ENCODE measurements at places on chromosomes 7 and 10.

DNA sequence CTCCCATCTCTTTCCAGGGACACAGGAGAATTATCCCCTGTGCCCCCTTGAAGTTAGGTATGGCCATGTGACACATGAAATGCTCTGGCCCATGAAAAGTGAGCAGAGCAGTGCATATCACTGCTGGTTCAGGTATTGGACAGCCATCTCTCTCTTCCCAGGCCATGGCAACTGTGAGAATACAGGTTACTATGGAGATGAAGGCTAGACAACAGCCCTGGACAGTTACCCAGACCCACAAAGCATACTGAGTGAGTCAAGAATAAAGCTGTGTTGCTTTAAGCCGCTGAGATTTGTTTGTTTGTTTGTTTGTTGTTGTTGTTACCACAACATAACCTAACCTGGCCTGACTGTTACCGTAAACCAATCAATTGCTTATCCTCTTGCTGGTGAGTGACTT, 722.3 kb downstream of the KCNMA1 start:
- DNase-seq = no peak

GRCh38 chr7:55887821-55888247, 578 bp downstream of the ZNF713 start:
- DNase-seq = no peak

DNA sequence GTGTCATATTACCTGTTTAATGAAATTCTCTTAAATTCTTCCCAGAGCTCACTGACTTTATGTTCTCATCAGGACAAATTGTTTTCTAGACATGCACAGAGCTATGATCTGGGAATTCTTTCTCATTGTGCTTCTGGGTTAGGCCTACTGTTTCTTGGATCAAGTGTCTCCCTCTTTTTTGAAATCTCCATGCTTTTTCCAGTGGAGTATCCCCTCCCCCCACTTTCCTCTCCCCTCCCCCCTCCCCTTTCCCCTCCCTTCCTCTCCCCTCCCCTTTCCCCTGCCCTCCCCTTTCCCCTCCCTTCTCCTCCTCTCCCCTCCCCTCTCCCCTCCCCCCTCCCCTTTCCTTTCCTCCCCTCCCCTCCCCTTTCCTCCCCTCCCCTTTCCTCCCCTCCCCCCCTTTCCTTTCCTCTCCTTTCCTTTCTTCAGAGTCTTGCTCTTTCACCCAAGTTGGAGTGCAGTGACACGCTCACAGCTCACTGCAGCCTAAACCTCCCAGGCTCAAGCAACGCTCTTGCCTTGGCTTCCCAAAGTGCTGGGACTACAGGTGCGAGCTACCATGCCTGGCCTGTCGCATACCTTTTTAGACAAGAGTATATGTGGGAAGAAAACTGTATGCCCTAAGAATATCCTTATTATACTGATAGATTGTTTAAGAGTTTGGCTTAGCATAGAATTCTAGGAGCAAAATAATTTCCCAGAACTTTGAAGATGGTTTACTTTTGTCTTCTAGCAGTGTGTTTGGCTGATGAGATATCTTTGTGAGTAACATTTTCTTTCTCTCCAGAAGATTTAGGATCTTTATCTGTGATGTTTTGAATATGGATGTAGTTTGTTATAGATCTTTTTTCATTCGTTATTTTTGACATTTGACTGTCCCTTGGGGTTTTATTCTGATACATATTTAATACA, 2.5 kb downstream of the DYNC2I1 start:
- DNase-seq = no peak

DNA sequence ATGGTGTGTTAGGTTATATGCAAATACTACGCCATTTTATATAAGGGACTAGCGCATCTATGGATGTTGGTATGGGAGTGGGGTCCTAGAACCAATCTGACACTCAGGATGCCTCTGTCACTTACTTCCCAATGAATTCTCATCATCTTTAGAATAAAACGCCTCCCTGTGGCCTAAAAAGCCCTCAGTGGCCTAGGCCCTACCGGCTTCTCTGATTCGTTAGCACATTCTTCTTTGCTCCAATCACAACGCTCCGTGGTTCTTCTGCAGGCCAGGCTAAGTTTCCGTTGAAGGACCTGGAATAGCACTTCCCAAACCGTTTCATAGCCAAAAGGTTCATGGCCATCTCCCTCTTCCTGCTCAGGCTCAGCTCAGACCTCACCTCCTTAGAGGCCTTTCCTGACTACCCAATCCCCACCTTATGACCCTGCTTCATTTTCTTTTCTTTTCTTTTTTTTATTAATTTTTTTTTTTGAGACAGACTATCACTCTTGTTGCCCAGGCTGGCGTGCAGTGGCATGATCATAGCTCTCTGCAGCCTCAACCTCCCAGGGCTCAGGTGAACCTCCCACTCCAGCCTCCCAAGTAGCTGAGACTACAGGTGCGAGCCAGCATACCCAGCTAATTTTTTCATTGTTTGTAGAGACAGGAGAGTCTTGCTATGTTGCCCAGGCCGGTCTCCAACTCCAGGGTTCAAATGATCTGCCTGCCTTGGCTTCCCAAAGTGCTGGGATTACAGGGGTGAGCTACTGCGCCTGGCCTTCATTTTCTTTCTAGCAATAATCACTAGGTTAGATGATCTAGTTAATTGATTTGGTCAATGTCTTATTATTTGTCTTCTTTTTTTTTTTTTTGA, 24.5 kb upstream of the YWHAG start:
- DNase-seq = no peak

GRCh38 chr10:58464956-58465355, 47.7 kb upstream of the BICC1 start:
- no peak for DNase-seq

DNA sequence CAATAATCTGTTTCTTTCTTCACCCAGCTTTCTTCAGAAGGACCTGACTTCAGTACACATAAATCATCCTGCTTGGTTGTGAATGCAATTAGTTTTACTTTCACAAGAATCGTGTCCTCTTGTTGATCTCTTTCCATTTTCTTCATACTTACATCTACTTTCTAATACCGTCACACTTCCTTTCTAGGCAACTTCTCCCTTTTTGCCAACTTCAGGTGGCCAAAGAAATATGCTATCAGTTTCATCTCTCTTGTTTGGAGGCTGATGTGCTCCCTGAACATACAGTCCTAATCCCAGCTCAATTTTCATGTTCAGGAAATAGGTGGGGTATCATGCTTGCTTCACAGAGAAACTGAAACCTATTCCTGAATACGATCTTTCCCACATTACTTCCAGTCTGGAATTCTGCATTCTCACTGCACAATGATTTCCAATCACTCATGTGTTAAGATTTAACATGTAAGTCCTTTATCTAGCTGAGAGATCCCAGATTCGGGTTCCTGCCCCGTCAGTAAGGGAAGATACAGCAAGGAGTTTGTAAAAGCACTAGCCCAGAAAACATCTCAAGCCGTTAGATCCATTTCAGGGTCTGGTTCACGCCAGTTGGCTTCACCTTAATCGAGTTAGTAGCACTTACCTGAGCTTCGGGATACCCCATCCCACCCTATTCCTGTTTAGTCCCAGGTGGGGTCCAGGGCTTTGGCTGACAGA, 994 bp downstream of the SLC25A28 start:
- DNase-seq = peak; percentile 45

- no peak for DNase-seq
These were observed 17.9 kb upstream of the ASZ1 start for GRCh38 chr7:117445206-117445605.

GRCh38 chr7:127413962-127414361, 21.5 kb upstream of the ZNF800 start:
- peak; percentile 61 for DNase-seq

DNA sequence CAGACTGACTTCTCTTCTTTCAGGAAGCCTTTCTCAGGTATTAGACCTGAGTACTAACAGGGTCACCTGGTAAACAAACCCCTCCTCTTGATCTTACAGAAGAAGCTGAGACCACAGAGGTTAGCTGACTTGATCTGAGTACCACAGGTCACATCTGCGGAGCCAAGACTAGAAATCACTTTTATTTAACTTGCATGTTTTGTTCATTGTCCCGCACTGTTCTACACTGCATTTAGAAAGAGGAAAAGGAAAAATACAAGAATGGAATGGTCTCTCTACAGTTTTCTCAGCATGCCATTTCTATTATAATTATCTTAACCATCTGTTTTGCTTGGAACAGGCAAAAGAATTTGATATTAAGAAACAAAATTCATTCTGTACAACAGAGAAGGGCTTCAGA, 245.6 kb upstream of the ETV1 start:
- no peak for DNase-seq
